ENCODE measurements at places on chromosomes 11 and 22. TPM values are rescaled to one million over a fixed set of nuclear protein-coding genes. Genes with fewer than 3 reads are reported as not detected.

DNA sequence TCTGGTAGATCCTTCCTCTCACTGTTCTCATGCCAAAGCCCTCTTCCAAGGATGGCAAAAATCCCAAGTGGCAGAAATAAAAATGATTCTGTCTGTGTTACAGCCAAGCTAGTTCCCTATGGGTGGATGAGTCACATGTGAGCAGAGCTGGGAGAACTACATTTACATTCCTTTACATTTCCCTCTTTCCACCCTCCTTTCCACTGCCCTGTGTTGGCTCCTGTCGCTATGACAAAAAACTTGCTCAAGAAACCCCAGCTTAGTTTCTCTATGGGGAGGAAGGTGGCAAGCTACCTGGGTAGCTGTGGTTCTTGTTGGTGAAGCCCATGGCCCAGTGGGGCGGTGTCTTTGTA lies 10.2 kb upstream of the DDB2 start:
- DNase-seq, result no peak

GRCh38 chr11:41988951-41989572 lies 529.6 kb upstream of the LRRC4C start:
- DNase-seq, result no peak

DNA sequence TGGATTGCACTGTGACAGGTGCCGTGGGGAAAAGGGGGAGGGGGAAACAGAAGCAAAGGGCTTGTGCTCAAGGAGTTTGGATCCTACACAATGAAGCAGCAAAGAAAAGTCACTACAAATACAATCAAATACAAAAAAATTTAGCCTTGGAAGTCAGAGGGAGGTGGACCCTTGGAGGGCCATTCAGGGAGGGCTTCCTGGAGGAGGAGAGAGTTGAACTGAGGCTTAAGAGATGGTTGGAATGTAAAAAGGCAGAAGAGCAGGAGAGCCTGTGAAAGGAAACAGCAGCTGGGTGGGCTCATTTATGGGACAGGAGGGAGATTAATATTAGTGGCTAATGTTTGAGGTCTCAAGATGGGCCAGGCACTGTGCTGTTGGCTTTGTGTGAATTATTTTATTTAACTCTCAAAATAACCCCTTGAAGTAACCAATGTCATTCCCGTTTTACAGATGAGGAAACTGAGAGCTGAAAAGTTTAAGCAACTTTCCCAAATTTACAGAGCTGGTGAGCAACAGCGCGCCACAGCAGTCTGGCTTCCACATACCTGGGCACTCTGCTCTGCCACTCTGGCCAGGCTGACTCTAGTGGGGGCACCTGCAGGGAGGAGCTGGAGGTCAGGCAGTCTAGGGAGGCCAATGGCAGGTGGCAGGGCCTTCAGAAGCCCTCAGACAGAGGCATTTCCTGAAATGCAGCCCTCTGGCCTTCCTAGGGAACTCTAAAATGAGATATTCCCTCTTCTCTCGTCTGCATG lies 2.7 kb upstream of the CHST1 start:
- no peak for DNase-seq

- no peak for DNase-seq
Measured at GRCh38 chr11:65816696-65817095, 17.1 kb upstream of the SNX32 start.

DNA sequence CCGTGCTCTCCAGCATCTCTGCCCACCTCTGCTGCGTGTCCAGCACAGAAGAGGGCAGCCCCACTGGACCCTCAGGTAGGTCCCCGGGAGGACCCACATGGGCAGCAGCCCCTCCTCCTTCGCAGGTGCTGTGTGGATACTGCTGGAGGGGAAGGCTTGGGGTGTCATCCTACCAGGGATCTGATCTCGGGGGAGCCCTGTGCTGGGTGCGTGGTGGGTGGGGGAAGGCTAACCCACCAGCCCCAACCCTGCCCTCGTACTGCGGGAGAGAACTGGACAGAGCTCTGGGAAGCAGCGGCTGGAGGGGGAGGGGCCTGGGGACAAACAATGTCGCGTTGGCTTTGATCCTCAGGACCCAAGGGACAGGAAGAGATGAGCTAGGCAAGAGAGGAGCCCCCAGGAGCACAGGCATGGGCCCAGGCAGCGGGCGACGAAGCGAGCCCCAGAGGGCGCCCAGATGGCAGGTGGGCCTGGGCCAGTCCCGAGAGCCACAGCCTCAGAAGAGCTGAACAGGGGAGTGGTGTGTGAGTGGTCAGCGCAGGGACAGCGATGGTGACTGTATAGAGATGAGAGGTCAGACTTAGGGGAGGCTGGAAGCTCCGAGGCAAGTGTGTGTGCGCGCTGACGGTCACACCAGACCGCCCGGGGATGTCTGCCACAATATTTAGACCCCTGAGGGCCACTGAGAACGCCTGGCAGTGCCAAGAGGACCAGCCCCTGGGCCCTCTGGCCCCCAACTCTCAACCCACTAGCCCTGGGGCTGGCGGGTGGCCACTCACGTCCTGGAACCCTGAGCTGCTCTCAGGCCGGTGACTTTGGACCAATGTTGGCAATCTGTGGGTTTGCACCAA lies 1.4 kb upstream of the PIM3 start:
- peak; percentile 50 for DNase-seq

DNA sequence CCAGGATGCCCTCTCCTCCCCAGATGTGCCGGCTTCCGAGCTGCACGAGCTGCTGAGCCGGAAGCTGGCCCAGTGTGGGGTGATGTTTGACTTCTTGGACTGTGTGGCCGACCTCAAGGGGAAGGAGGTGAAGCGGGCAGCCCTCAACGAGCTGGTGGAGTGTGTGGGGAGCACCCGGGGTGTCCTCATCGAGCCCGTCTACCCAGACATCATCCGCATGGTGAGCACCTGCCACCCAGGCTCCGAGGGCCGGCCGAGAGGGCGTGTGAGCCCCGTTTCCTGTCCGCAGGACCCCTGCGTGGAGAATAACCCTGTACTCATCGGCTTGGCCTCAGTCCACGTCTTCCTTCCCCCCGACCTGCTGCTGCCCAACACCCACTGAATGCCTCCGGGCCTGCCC lies 2.2 kb downstream of the PPP2R5B start:
- peak; percentile 35 for DNase-seq

GRCh38 chr11:15727520-15727914 lies 612.8 kb downstream of the INSC start:
- DNase-seq, result no peak

DNA sequence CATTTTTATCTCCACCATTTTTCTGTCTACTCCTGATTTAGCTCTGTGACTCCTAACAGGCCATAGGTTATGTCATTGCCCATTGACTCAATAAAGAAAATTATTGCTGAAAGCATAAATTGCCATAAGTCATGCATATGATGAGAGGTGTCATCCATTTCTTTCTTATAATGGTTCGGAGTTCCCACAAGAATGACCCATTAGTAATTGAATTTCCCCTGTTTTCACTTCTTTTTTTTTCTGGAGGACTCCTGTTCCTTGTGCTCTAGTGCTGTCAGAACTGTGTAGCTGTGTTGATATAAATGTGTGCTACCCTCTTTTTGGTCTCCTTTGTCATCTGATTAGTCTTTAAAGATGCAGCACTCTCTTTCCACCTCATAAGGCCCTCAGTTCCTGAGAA lies 22.9 kb upstream of the CARD18 start:
- no peak for DNase-seq

The KLHL35 gene
- 0.48 TPM for total RNA-seq

The KCNJ4 gene
- total RNA-seq, result not detected

The MIF gene
- total RNA-seq, result 419 TPM
